ENCODE measurements at places on chromosomes 3 and 15. TPM values are rescaled to one million over a fixed set of nuclear protein-coding genes. Genes with fewer than 3 reads are reported as not detected.

DNA sequence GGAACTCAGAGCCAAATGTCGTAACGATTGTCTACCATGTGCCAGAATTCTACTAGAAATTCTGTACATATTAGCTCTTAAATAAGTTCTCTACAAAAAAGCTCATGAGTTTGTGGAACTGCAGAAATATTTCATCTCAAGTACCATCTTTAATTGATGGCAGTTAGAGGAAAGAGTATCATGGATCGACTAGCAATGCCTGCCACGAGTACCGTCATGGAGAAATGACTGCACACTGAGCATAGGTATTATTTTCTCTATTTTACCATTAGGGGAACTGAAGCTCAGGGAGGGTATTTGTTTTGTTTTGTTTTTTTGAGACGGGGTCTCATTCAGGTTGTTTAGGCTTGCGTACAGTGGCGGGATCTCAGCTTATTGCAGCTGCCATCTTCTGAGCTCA, 2.8 kb downstream of the RPUSD3 start:
- no peak for DNase-seq

DNA sequence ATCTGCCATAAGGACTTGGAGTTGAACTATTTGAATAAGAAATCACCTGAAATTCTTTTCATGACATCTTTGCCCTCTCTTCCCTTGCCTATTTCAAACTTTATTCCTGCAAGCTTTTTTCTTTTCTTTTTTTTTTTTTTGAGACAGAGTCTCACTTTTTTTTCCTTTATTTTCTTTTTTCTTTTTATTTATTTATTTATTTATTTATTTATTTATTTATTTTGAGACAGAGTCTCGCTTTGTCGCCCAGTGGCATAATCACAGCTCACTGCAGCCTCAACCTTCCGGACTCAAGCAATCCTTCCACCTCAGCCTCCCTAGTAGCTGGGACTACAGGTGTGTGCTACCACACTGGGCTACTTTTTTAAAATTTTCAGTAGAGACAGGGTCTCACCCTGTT, 369.3 kb upstream of the ATP11B start:
- DNase-seq, result no peak

- no peak for DNase-seq
Measured at GRCh38 chr3:115518100-115518852, 105.0 kb upstream of the GAP43 start.

GRCh38 chr3:143002727-143003126, 1.4 kb downstream of the U2SURP start:
- no peak for DNase-seq

DNA sequence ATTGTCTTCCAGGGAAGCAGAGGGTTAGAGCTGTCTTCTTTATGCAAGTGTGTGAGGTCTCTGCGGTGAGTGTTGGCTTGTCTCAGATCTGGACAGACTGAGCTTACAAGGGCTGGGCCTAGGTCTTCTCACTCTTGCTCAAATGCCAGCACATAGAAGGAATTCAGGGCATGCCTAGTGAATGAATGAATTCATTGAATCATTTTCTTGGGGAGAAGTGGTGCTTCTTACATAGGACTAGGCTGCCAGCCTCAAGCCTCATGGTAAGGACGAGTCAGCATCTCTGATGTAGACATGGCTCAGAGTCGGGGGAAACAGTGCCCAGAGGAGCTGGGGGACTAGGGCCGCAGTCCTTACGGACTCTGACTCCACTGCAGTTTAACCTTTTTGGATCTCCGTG, 17.2 kb downstream of the MKRN2 start:
- no peak for DNase-seq

DNA sequence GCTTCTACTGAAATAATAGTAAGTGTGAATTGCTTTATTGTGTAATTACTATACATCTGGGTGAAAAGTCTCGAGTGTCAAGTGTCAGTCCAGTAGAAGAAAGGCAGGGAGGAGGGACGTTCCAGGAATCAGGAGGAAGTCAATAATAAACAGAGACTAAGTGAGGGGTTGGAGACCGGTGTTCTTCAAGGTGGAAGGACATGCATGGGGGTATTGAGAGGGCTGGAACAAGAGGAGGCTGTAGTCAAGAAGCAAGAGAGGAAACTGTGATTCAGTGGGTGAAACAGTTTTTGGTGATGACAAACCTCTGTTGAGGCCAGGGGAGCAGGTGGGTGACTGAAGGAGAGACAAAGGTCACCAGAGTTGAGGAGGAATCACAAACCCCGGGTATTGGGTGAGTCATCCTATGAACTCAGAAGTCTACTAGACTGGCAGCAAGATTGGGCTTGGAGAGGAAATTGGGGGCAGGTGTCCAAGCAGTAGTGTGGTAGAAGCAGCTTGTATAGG, 11.6 kb upstream of the SCAMP5 start:
- DNase-seq, result no peak

Gene CFAP91
- total RNA-seq, result 0.34 TPM

Gene NR1I2
- 0.08 TPM for total RNA-seq

Measured in SJSA1 (cell line).